Occipital lobe (tissue), 3 donors: ENCODE measurements at places on chromosomes 12 and 14. TPM values are rescaled to one million over a fixed set of nuclear protein-coding genes. Genes with fewer than 3 reads are reported as not detected.

The IKBIP gene
- total RNA-seq: 8.6 TPM

DNA sequence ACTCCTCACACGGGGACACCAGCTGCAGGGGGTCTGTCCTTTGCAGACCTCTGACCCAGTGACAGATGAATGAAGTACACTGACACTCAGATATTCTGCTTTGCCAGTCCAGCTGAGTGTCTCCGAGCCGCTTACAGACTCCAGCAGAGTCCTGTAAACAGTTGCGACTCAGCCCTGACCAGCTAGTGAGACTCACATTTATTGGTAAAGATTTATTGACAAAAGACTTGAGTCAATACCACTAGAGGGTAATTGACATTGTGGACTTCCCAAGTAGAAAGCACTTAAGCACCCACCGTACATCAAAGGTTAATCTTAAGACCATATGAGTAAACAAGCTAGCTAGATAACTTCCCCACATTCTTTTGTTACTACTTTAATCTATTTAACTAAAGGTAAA lies 9.8 kb upstream of the FKBP4 start:
- DNase-seq: no peak

- DNase-seq: no peak
These were observed 469.1 kb upstream of the DCN start for GRCh38 chr12:91651728-91652127.

- no peak for DNase-seq
These were observed 318.1 kb upstream of the PDE3A start for GRCh38 chr12:20050221-20050620.

The KRT2 gene
- total RNA-seq: not detected

GRCh38 chr12:76777765-76778216 lies 13.9 kb downstream of the ZDHHC17 start:
- no peak for DNase-seq

The AMHR2 gene
- total RNA-seq: not detected
